T-helper 17 cell (primary cell): ENCODE measurements at places on chromosomes 6 and 20. TPM values are rescaled to one million over a fixed set of nuclear protein-coding genes. Genes with fewer than 3 reads are reported as not detected.

GRCh38 chr6:5401845-5402738 is 140.8 kb downstream of the FARS2 start:
- H3K36me3 ChIP-seq, result peaks cover 2% of the 10 kb centered on the region
- no peak for DNase-seq
- H3K27ac ChIP-seq, result no peak overlapping the region
- no peak overlapping the region for H3K4me3 ChIP-seq
- no peaks in the 10 kb centered on the region for H3K27me3 ChIP-seq
- H3K4me1 ChIP-seq, result peaks cover 11% of the 10 kb centered on the region

DNA sequence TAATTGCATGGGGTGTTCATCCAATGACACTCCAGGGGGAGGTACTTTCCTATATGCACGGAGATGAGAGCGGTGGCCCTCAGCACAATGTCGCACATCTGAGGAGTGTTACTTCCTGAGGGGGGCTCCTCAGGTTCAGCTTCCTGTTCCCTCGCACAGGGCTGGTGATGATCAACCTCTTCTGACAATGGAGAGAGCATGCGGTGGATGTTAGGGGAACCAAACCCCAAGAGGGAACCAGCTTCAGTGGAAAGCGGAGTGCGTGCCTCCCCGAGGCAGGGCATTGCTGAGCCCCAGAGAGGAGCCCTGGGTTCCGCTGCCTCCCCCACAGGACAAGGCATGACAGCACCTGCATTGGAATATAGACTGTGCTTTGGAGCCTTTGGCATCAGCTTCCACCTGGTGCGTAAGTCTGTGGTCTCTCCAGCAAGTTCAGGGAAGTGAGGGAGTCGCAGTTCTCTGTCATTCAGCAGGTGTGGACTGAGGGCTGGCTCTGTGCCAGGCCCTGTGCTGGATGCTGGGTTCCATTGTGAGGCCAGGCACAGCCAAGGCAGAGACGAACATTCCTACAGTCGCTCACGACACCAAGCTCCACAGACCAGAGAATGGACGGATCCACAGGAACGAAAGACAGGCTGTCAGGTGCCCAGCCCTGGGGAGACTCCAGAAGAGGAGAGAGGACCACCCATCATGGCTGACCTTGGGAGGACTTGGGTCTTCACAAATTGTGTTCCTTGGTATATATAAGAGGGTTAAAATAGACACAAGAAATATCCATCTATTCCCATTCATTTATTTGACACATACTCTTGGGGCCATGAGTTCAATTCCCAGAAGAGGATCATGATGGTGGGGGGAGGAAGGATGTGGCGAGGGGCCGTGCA is 3.9 kb upstream of the ZNF831 start:
- peak overlapping the region; percentile 100 for H3K27ac ChIP-seq
- H3K4me3 ChIP-seq, result peak overlapping the region; percentile 88
- no peaks in the 10 kb centered on the region for H3K27me3 ChIP-seq
- DNase-seq, result peak; percentile 62
- peaks cover 61% of the 10 kb centered on the region for H3K4me1 ChIP-seq
- peaks cover 1% of the 10 kb centered on the region for H3K36me3 ChIP-seq

DNA sequence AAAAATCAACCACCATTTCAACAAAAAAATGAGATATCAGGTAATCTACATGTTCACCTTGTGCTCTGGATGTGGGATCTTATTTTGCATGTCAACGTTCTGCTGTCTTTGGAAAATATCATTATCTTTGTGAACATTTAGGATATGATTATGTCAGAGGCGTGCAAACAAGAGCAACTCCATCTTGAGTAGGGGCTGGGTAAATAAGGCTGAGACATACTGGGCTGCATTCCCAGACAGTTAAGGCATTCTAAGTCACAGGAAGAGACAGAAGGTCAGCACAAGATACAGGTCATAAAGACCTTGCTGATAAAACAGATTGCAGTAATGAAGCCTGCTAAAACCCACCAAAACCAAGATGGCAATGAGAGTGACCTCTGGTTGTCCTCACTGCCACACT is 28.8 kb upstream of the ZBTB24 start:
- H3K4me3 ChIP-seq, result no peak overlapping the region
- no peak for DNase-seq
- peaks cover 2% of the 10 kb centered on the region for H3K36me3 ChIP-seq
- peaks cover 14% of the 10 kb centered on the region for H3K4me1 ChIP-seq
- H3K27me3 ChIP-seq, result peaks cover 2% of the 10 kb centered on the region

DNA sequence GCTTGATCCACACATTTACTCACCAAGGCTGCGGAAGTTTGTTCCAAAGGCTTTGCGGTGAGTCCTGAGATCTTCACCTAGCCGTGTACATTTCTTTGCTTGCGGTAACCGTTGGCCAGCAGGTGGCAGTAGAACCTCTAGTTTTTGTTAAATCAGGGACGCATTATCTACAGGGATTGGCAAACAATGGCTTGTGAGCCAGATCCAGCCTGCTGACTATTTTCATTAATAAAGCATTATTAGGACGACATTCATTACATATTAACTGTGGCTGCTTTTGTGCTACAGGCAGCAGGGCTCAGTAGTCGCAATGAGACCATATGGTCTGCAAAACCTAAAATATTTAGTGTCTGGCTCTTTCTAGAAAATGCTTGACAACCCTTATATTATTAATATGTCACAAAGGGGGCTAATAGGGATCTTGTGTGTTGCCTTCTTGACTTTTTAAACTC is 174.1 kb downstream of the DOK5 start:
- no peak for DNase-seq
- no peak overlapping the region for H3K4me3 ChIP-seq
- H3K4me1 ChIP-seq, result no peaks in the 10 kb centered on the region
- H3K27ac ChIP-seq, result no peak overlapping the region

- peaks cover 62% of the 10 kb centered on the region for H3K4me1 ChIP-seq
- no peaks in the 10 kb centered on the region for H3K27me3 ChIP-seq
- no peak overlapping the region for H3K4me3 ChIP-seq
- peak overlapping the region; percentile 100 for H3K27ac ChIP-seq
- DNase-seq, result no peak
These were observed 15.6 kb downstream of the STK4 start for GRCh38 chr20:44981736-44982406.

- no peaks in the 10 kb centered on the region for H3K27me3 ChIP-seq
- no peaks in the 10 kb centered on the region for H3K4me1 ChIP-seq
- H3K4me3 ChIP-seq, result no peak overlapping the region
These were observed 82.6 kb upstream of the BMP5 start for GRCh38 chr6:55957961-55958422.

DNA sequence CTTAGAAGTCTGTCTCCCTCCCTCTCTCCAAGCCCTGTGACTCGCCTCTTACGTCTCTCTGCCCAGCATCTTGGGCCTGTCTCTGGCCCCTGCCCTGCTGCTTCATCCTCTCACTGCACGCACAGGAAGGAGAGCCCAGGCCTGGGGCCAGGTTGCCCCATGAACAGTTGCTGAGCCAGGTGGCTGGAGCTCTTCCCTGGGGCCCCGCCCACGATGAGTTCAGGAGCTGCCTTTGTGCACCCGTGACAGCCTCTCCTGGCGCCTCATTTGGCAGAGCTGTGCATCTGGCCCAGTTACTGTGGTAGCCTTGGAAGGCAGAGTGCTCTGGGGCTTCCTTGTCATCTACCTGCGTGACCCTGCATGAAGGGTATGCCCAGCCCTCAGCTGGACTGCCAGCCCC is 44.5 kb downstream of the SLC52A3 start:
- H3K27ac ChIP-seq, result no peak overlapping the region
- peaks cover 72% of the 10 kb centered on the region for H3K27me3 ChIP-seq
- DNase-seq, result no peak
- H3K36me3 ChIP-seq, result peaks cover 4% of the 10 kb centered on the region

DNA sequence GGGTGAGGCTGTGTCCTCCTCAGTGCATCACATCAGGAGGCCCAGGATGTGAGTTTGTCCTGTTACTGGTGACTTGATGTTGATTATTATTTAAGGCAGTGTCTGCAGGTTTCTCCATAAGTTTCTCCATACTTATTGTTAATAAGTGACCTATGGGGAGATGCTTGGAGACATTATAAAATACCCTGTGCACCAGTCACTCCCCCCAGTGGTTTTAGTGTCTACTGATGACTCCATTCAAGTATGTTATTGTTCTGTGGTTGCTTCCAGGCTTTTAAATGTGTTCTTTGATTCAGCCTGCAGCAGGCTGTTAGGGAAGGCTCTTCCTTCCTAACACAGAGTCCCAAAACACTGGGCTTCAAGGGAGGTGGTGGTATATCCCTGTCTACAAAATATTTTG is 14.6 kb upstream of the CST3 start:
- DNase-seq, result no peak
- peaks cover 2% of the 10 kb centered on the region for H3K36me3 ChIP-seq
- no peak overlapping the region for H3K4me3 ChIP-seq
- no peak overlapping the region for H3K27ac ChIP-seq
- H3K27me3 ChIP-seq, result peaks cover 33% of the 10 kb centered on the region
- H3K4me1 ChIP-seq, result no peaks in the 10 kb centered on the region

GRCh38 chr20:43904827-43905177 is 9.8 kb upstream of the TOX2 start:
- H3K4me3 ChIP-seq, result no peak overlapping the region
- no peaks in the 10 kb centered on the region for H3K27me3 ChIP-seq
- DNase-seq, result no peak

- no peaks in the 10 kb centered on the region for H3K4me1 ChIP-seq
- H3K36me3 ChIP-seq, result no peaks in the 10 kb centered on the region
- DNase-seq, result no peak
These were observed 135.8 kb downstream of the PXDC1 start for GRCh38 chr6:3615391-3616380.

- no peak for DNase-seq
- H3K27me3 ChIP-seq, result peaks cover 9% of the 10 kb centered on the region
- no peak overlapping the region for H3K27ac ChIP-seq
- no peak overlapping the region for H3K4me3 ChIP-seq
- H3K36me3 ChIP-seq, result no peaks in the 10 kb centered on the region
These were observed 101.1 kb upstream of the IFNGR1 start for GRCh38 chr6:137320271-137320670.

DNA sequence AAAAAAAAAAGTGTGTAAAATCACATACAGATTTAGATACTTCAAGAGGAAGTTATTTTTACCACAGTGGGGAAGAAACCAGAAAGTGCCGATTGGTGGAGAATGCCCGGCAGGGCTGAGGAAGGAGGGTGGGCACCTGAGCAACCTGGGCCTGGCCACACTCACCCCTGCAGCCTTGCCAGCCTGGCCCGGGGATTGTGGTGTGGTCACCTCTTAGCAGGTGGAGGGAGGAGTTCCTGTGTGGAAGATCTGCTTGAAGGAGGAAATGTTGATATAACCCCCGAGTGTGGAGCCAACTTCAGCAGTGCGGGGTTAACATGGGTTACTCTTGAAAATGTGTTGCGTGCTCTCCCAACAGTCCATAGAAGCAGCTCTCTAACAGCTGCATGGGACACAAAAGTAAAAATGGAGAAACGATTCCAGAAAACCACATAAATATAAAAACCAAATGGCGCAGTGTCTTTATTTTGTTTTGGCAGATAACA is 14.7 kb downstream of the UST start:
- peak overlapping the region; percentile 87 for H3K4me3 ChIP-seq
- H3K27me3 ChIP-seq, result no peaks in the 10 kb centered on the region
- peak overlapping the region; percentile 99 for H3K27ac ChIP-seq
- no peak for DNase-seq

GRCh38 chr6:62288562-62288961 is 2.5 kb upstream of the KHDRBS2 start:
- H3K36me3 ChIP-seq, result no peaks in the 10 kb centered on the region
- H3K27ac ChIP-seq, result no peak overlapping the region
- peaks cover 7% of the 10 kb centered on the region for H3K27me3 ChIP-seq
- no peaks in the 10 kb centered on the region for H3K4me1 ChIP-seq
- no peak overlapping the region for H3K4me3 ChIP-seq

GRCh38 chr20:4617484-4617883 is 104.2 kb upstream of the PRND start:
- no peaks in the 10 kb centered on the region for H3K36me3 ChIP-seq
- no peak for DNase-seq
- no peak overlapping the region for H3K4me3 ChIP-seq
- H3K27me3 ChIP-seq, result peaks cover 2% of the 10 kb centered on the region

- no peaks in the 10 kb centered on the region for H3K36me3 ChIP-seq
- H3K4me3 ChIP-seq, result no peak overlapping the region
- H3K27ac ChIP-seq, result no peak overlapping the region
- DNase-seq, result no peak
- H3K4me1 ChIP-seq, result no peaks in the 10 kb centered on the region
- H3K27me3 ChIP-seq, result no peaks in the 10 kb centered on the region
These were observed 131.8 kb downstream of the FOXA2 start for GRCh38 chr20:22452442-22453011.

GRCh38 chr6:20907486-20908071 is 373.3 kb downstream of the CDKAL1 start:
- H3K4me3 ChIP-seq, result no peak overlapping the region
- no peaks in the 10 kb centered on the region for H3K27me3 ChIP-seq
- H3K27ac ChIP-seq, result no peak overlapping the region

DNA sequence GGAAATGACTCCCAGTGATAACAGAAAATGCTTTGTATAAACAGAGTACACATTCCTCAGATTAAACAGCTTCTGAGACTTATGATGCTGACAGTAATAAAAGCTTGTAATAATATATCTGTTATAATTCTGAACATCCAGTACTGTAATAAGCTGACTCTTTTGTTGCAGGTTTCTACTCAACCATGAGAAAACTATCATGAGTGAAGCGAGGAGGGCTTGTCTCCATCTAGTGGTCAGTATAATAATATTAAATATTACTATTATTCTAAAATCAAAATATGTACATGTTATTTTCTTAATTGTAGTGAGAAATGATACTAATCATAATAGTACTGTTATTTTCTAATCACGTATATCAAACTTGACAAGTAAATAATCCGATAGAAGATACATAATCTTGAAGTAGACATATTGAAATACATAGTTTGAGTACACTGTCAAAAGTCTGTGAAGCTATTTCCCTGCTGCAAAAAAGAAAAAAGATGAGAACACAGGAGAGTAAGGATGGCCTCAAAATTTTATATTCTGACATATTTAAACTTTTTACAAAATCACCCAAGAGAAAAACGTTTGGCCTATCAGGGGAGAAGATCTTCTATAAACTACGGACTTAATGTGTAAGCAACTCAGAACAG is 183.1 kb downstream of the MOXD1 start:
- no peak overlapping the region for H3K27ac ChIP-seq
- no peaks in the 10 kb centered on the region for H3K36me3 ChIP-seq
- peaks cover 28% of the 10 kb centered on the region for H3K27me3 ChIP-seq
- H3K4me3 ChIP-seq, result no peak overlapping the region
- no peak for DNase-seq

DNA sequence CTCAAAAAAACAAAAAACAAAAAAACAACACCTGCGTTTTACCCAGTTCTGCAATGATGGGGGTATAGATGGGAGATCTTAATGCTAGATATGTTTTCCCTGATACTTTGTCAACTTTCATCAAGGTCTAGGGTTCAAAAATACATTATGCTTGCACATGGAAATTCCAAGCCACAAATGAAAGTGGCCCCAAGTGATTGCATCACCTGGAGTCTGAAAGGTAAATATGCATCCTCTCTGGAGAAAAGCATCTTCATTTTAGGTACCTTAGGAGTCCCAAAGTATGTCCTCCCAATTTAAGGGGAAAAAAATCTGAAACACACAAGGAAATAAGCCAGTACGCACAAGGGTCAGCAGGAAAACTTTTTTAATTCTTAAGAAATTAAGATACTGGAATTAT is 12.6 kb upstream of the ZC3H12D start:
- peak overlapping the region; percentile 86 for H3K4me3 ChIP-seq
- H3K36me3 ChIP-seq, result no peaks in the 10 kb centered on the region
- H3K4me1 ChIP-seq, result peaks cover 42% of the 10 kb centered on the region

The PGC gene
- not detected for total RNA-seq

The CLIC5 gene
- 10.1 TPM for total RNA-seq

The SNAP25 gene
- total RNA-seq, result not detected

The SLC26A8 gene
- total RNA-seq, result 0.37 TPM
